Activated CD4-positive, alpha-beta T cell treated with anti-CD3 and anti-CD28 coated beads, Interleukin-2, amount 10 ng/mL, durations not matched to agents 7 days and 5 days (primary cell): ENCODE measurements at places on chromosomes 4 and X.

- DNase-seq, result no peak
Observed at GRCh38 chr4:54197926-54198325, 31.2 kb upstream of the PDGFRA start.

- DNase-seq, result no peak
Observed at GRCh38 chrX:48043056-48043455, 28.4 kb downstream of the ZNF630 start.

GRCh38 chr4:10326075-10326474 lies 131.2 kb downstream of the ZNF518B start:
- DNase-seq, result no peak

DNA sequence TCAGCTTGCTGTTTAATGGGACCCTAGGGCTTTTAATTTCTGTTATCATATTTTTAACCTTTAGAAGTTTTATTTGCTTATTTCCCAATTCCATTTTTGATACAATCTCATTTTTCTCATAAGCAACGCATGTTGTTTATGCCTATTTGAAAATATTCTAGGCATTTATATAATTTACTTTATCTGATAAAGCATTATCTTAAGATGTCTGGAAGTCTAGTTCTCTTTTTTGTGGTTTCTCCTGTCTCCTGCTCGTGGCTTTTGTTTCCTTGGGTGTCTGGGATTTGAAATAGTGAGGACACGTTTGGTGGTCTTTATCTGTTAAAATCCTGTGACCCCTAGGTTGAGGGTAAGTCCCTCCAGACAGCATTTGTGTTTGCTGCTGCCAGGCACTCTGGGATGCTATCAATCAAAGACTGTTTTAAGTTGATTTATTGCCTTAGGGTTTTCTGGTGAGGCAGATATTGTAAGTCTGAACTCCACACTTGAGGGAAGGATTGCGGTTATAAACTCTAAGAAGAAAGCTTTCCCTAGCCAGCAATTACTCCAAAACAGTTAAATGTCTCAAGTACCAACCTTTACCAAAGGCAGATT lies 208.0 kb downstream of the PRDM5 start:
- DNase-seq, result no peak

DNA sequence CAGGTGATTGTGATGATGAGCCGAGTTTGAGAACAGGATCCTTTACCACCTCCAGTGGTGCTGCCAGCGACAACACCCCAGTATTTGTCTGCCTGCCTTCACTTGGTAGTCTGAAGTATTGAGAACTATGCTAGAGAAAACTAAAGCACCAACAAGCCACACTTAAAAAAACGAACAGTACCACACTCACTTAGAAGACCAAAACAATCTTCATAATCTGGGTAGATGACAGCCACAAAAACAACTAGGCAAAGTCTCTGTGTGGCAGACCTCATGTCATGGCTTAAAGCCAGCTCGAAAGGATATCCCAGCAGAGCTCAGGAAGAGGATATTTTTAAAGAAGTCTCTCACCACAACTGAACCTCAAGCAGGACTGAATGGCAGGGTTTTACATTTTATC lies 236.0 kb downstream of the GPC3 start:
- peak; percentile 6 for DNase-seq

GRCh38 chr4:169773889-169774288 lies 16.1 kb upstream of the HPF1 start:
- no peak for DNase-seq
